ENCODE measurements at places on chromosomes 7 and 10.

DNA sequence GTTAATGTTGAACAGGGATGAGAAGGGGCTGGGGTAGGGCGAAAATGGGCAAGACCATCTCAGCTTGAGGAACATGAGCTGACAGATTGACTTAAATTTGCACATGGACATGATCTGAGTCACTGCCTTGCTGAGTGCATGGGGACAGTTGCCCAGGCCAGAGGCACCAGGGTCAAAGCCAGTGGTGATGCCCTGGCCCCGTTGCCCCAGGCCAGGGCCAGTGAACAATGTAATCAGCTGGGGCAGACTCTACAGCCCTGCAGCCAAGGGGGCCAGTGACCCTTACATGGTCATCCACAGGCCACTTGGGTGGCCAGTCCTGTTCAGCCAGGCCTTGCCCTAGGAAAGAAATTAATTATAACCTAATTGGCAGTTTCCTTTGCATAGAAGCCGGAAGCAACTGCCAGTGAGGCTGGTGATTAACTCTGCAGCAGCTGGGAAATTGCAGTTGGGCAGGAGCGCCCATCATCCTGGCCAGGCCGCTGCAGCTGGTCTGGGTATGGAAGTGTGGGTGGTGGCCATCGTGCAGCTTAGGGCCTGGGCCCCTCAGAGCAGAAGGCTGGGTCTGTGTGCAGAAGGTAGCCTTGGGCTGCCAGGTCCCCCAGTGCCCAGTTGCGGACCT, 9.6 kb downstream of the RET start:
- no peak for DNase-seq

GRCh38 chr10:75444781-75445386, 13.5 kb downstream of the LRMDA start:
- DNase-seq = no peak

GRCh38 chr7:54933643-54934042, 85.2 kb upstream of the EGFR start:
- no peak for DNase-seq

GRCh38 chr7:27173956-27174873, at the start of gene HOXA10:
Gene HOXA10 (minus strand): TSS chr7:27174320. CDS start chr7:27174306, 14 bp downstream.
- no peak for DNase-seq

DNA sequence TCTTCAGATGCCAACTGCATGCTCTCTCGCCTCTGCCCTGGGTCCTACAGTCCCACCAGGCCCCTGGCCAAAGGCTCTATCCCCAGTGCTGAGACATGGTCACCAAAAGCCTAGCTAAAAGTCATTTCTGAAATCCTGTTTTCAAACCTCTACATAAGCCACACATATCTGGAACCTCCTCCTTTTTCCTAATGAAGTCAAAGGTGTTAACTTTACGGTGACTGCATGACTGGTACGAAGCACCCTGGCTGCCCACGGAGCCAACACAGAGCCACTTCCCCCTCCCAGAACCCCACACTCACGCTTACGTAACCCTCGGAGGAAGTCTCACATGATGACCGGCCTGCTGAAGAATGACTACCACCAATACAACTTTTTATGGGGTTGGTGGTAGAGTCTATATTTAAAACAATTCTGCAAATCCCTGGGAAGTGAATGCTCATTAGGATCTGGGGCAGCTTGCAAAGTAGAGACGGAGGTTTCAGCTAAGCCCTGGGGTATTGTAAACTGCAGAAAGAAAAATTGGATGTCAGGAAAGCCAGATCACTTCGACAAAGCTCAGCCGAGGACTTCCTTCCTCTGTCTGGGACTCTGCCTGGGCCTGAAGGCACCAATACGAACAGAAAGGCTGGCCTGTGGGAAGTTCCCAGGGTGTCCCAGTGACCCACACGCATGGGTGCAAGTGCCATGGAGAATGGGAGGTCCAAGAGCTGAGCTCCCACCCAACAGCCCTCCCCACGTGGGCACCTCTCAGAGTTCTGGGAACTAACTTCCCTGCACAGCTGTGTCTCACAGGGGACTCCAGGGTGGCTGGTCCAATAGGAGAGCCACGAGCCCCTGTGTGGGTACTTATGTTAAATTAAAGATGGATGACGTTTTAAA, 50.7 kb downstream of the PDGFA start:
- no peak for DNase-seq

DNA sequence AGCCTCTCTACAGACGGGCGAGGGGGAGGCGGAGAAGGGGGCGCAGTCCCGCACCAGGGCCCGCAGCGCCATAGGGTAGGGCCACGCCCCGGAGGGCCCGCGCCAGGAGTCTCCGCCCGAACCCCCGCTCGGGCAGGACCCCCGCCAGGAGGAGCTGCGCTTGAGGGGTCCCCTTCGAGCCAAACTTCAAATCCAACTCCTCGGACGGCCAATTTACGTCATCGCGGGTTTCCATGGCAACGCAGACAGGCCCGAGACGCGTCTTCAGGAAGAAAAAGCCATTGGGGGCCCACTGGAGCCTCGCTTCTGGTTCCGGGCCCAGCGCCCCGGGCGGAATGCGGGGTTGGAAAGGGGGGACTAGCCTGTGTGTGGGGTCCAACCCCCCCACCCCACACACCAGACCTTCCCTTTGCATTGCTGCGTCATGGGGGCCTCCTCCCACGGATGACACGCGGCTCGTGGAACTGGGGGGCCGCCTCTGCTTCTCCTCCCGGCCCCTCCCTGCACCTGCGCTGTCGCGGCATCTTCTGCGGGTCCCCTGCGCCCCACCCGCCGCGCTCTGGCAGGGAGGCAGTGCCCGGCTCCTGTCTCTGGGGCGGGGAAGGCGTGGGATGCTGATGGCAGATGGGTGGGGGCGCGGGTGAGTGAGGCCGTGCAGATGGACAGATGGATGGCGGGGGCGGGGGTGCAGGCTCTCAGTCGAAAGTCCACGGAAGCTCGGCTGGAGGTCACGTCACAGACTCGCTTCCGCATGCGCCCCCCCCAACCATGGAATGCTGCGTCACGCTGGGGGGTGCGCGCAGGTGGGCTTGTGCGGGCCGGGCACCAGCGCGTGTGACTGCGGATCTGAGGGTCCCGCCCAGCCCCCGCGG, 1.2 kb downstream of the CALY start:
- DNase-seq = peak; percentile 62

- no peak for DNase-seq
Observed at GRCh38 chr7:123865517-123866117, 20.6 kb downstream of the HYAL4 start.

- DNase-seq = no peak
Observed at GRCh38 chr7:37209195-37209594, 239.5 kb downstream of the ELMO1 start.

DNA sequence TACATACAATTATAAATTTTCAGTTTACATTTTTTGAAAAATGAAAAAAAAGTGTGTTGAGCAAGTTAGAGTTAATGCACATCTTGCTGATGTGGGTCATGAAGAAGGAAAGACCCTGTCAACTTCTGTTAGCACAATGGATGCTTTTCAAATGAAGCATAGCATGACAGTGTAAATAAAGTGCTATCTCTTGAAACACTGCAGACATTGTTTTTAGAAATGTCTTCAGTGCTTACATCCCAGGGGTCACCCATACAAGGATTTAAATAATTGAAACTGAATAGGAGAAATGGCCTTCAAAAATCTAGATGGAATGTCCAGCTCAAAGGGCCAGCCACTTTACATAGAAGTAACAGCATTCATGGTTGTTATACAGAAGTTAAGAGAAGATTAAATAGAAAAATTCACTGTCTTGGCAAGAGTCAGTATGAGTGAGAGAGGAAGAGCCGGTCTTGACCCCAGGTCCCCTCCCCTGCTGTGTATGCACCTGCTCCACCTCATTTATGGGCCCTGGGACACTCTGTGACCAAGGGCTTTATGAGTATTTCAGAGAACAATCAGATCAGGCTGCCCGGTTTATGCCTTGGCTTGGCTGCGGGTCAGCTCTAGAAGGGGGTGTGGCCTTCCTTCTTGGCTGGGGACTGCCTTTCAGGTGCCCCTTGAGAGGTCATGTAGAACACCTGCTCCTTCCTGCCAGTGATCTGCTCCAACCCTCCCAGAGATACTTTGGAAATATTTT, 237.7 kb upstream of the TMEM72 start:
- no peak for DNase-seq

- no peak for DNase-seq
Observed at GRCh38 chr7:30286749-30287148, 2.4 kb downstream of the ZNRF2 start.

DNA sequence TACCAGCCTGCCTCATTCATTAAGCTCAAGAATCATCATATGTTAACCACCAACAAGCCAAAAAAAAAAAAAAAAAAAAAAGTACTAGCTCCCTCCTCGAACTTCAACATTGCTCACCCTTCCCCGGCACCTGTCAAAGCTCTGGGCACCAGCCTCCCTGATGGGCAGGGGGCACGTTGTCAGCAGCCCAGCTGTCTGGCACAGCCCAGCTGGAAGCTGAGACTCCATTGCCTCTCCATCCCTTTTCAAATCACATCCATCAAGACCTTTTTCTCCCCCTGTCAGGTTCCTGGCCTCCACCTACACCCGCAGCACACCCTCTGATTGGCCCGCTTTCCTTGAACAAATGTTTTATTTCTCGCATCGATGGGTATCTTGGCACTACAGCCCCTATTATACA, 913.3 kb upstream of the AUTS2 start:
- DNase-seq = no peak

- no peak for DNase-seq
Observed at GRCh38 chr7:139683137-139683921, 94.5 kb downstream of the HIPK2 start.

DNA sequence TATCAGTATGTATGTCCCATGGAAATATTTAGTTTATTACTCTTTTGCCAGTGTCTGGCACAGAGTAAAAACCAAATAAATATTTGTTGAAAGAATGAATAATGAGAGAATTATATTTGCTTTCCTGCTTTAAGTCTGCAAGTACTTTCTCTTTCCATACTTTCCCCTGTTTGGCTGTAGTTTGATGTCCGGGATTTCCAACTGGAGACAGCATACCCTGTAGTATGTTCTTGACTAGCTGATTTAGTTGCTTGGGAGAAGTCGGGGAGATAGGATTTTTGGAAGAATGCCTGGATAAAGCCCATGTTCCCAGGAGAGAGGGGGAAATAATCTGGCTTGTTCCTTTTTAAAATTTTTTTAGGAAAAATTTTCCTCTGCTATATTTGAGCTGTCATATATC, 516.1 kb downstream of the CCSER2 start:
- no peak for DNase-seq

DNA sequence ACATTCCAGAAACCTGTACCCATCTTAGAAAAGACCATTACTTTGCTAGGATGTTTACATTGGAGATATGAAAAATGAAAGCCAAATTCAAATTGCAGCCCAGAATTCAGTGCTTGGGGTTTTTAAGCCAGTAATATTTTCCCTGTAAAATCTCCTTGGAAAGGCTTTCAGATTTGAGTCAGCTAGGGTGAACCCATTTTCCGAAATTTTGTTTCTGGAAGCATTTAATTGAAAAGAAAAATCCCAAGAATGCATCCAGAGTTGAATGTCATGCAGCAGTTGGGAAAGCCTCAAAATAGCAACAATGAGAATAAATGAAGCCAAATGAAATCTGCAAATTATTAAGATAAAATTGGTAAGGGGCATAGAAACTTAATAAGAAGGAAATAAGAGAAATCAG, 106.4 kb downstream of the BMPER start:
- no peak for DNase-seq

GRCh38 chr7:68185631-68186456, 1189.2 kb downstream of the TYW1 start:
- no peak for DNase-seq

DNA sequence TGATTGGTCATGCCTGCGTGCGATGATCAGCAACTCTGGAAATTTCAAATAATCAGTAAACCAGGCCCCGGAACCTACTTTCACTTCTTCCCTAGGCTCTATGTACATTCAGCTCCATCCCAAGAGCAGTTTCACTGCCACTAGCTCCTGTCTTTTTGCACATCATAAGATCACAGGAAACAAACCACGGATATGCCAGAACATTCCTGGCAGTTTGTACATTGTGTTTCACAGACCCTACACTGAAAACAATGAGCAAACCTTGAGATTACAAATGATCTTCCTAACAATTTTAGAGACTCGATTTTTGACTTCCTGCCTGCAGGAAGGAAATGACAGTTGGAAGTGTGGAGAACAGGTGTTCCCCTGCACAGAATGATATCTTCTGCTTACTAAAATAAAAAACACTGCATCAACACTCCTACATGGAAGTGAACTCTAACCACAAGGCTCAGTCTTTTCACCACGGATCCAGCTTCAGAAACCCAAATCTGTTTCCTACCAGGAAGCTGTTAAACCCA, 7.6 kb upstream of the TMEM236 start:
- no peak for DNase-seq

GRCh38 chr7:38232502-38233366, 40.7 kb downstream of the TARP start:
- peak; percentile 45 for DNase-seq

DNA sequence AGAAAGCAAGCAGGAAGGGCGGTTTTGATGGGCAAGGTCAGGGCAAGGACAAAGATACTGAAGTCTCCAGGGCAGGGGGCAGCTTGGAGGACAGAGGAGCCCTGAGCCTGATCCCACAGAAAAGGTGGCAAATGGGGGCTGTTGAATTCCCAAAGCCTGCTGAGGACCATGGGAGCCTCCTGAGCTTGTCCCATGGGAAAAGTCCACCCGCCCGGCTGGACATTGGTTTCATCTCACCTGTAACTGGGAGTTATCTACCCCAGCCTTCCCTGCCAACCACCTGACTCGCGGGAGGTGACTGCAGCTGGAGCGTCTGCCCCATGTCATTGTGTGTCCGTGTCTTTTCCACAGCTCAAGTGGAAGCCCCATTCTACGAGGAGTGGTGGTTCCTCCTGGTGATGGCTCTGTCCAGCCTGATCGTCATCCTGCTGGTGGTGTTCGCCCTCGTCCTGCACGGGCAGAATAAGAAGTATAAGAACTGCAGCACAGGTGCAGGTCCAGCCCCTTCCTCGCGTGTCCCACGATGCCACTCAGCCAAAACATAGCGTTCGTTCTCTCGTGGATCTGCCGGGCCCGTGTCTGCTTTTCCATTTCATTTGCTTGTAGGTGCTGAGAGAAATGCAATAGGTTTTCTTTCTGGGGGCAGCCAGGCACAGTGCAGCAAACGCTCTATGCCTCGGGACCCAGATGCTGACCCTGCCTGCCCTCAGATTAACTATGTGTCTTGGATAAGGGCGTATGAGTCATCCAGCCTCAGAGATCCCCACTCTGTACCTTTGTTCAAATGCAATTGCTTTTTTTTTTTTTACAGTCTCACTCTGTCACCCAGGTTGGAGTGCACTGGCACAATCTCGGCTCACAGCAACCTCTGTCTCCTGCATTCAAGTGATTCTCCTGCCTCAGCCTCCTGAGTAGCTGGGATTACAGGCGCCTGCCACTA, 444.5 kb upstream of the FOXK1 start:
- no peak for DNase-seq
